Muscle of leg (tissue), 16 donors: ENCODE measurements at places on chromosomes 2 and 18.

DNA sequence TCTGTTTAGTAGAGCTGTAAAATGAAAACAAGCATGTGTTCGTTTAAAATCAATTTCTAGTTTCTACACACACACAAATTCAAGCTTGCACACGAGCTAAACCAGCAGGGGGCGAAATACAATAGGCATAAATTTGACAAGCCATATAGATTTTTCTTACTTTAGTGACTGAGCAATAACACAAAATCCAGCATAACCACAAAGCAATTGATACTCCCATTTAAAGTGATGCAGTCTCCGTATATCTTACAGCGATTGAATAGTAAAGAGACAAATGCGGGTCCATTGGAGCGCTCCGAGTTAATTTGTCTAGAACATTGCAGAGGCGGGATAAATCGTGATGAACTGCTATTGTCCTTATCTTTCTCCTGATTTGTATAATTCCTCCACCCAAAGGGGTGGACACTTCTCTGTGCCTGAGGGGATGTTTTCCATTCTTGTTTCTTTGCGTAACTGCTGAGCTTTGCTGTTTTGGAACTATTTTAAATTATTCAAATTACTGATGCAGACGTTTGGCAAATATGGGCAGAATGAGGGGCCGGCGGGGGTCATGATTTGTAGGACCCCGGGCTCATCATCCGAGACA is 1.2 kb upstream of the AFTPH start:
- DNase-seq: peak; percentile 94
- peaks cover 7% of the 10 kb centered on the region for H3K4me1 ChIP-seq
- peaks cover 2% of the 10 kb centered on the region for H3K27me3 ChIP-seq
- H3K4me3 ChIP-seq: peak overlapping the region; percentile 96
- peak overlapping the region; percentile 97 for H3K27ac ChIP-seq

GRCh38 chr2:204705243-204705932 is 160.1 kb downstream of the PARD3B start:
- DNase-seq: no peak
- no peaks in the 10 kb centered on the region for H3K36me3 ChIP-seq
- H3K27me3 ChIP-seq: no peaks in the 10 kb centered on the region
- H3K4me3 ChIP-seq: no peak overlapping the region

DNA sequence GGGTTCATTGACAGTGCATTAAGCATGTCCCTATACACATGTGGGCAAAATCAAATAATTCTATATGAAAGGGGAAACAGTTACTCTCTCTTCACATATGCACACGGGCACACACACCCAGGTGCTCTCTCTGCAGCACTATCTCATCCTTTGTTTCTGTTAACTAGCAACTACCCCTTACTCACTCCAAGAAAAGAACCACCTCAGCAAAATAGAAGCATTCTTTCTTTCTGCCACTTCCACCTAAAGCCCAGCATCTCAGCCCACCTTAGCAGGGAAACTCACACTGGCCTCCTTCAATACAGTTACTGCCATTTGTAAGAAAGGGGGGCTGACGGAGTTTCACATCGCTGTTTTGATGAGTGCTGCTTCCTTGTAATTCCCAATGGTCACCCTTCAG is 216.3 kb upstream of the ID2 start:
- no peak overlapping the region for H3K27ac ChIP-seq
- no peaks in the 10 kb centered on the region for H3K27me3 ChIP-seq
- H3K4me1 ChIP-seq: no peaks in the 10 kb centered on the region
- H3K4me3 ChIP-seq: no peak overlapping the region
- H3K36me3 ChIP-seq: no peaks in the 10 kb centered on the region

GRCh38 chr18:1292167-1292566 is 387.5 kb downstream of the ADCYAP1 start:
- no peaks in the 10 kb centered on the region for H3K27me3 ChIP-seq
- H3K36me3 ChIP-seq: no peaks in the 10 kb centered on the region

GRCh38 chr2:191601060-191601459 is 76.9 kb upstream of the NABP1 start:
- no peaks in the 10 kb centered on the region for H3K27me3 ChIP-seq
- no peak for DNase-seq
- H3K36me3 ChIP-seq: no peaks in the 10 kb centered on the region
- H3K4me1 ChIP-seq: no peaks in the 10 kb centered on the region
- H3K27ac ChIP-seq: no peak overlapping the region

- H3K36me3 ChIP-seq: no peaks in the 10 kb centered on the region
- no peak overlapping the region for H3K4me3 ChIP-seq
- peaks cover 4% of the 10 kb centered on the region for H3K4me1 ChIP-seq
- no peaks in the 10 kb centered on the region for H3K27me3 ChIP-seq
Measured at GRCh38 chr18:62771494-62772270, 56.3 kb downstream of the PHLPP1 start.

DNA sequence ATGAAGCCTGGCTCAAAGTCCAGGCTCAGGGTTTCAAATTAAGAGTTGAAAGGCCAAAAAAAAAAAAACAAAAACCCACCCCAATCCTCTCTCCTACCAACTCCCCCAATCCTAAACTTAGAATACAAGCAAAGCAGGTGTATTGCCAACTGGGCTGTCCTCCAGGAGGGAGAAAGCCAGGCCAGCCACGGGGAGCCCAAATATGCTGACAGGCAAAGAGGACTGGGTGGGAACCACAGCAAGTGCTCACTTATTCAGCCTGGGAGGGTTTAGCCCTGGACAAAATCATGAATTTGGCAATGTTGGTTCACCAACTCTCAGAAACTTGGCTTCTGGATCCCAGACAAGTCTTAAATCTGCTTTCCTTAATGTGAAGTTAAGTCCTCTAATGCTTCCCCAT is 36.5 kb downstream of the GKN2 start:
- peaks cover 3% of the 10 kb centered on the region for H3K27me3 ChIP-seq
- DNase-seq: no peak
- H3K4me3 ChIP-seq: no peak overlapping the region
- no peak overlapping the region for H3K27ac ChIP-seq

- no peaks in the 10 kb centered on the region for H3K27me3 ChIP-seq
- no peak for DNase-seq
- no peak overlapping the region for H3K4me3 ChIP-seq
- H3K4me1 ChIP-seq: peaks cover 7% of the 10 kb centered on the region
Measured at GRCh38 chr2:191180713-191181112, 29.9 kb upstream of the STAT4 start.

- peak overlapping the region; percentile 58 for H3K4me3 ChIP-seq
- no peak overlapping the region for H3K27ac ChIP-seq
- H3K36me3 ChIP-seq: no peaks in the 10 kb centered on the region
- peaks cover 10% of the 10 kb centered on the region for H3K4me1 ChIP-seq
Measured at GRCh38 chr2:200586644-200586975, 796 bp downstream of the AOX1 start.

DNA sequence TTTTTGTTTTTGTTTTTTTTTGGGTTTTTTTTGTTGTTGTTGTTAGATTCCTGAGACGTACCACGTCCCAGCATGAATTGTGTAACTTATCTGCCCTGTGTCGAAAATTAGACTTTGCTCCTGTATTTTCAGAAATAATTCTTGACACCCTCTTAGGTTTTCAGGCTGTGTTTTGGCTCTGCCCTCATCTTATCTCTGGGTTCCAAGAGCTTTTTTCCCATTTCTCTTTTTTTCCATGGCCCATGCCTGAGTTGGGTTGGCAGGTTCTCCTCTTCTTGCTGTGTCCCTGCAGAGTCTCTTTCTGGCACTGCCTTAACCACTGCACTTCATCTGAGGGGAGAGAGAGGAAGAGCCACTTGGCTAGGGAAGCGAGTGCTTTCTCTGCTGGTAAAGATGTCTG is 42.4 kb downstream of the CTIF start:
- H3K27me3 ChIP-seq: no peaks in the 10 kb centered on the region

DNA sequence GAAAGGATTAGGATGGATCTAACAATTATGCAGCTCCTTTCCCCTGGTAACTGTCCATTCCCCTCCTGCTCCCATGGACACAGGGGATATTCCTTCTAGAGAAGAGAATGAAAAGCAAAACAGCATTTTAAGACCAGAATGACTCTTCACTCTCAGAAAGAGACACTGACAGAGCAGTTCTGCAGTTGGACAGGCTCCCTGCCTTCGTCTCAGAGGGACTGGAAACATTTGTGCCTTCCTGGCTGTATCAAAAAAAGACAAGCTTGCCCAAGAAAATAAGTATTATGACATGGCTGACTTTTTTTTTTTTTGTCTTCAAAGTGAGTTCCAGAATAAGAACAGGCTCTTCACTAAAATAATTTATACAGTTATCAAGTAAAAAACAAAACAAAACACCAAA is 9.5 kb downstream of the PID1 start:
- H3K27ac ChIP-seq: no peak overlapping the region
- H3K4me3 ChIP-seq: no peak overlapping the region
- DNase-seq: no peak

DNA sequence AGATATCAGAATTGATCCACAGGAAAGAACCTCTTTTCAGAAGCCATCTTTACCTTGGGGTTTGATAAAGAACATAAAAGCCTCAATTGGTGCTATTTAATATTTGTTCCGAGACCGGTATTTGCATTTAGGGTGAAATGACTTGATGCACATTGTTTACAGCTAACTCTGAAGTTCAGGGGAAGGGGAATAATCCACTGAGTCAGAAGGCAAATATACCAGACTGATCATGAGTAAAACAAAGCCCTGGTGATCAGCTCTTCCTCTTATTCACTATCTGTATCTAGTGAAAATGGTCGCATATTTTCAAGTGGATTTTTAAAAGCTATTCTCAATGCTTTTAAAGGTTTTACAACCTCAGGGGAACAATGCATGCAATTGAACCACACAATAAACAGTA is 53.0 kb upstream of the ATP8B1 start:
- DNase-seq: no peak
- H3K27ac ChIP-seq: no peak overlapping the region
- H3K36me3 ChIP-seq: no peaks in the 10 kb centered on the region
- H3K4me3 ChIP-seq: no peak overlapping the region
- H3K27me3 ChIP-seq: no peaks in the 10 kb centered on the region

GRCh38 chr2:29025711-29026110 is 44.6 kb downstream of the TOGARAM2 start:
- DNase-seq: no peak
- no peaks in the 10 kb centered on the region for H3K36me3 ChIP-seq
- H3K4me1 ChIP-seq: peaks cover 10% of the 10 kb centered on the region
- no peak overlapping the region for H3K27ac ChIP-seq
- no peak overlapping the region for H3K4me3 ChIP-seq

DNA sequence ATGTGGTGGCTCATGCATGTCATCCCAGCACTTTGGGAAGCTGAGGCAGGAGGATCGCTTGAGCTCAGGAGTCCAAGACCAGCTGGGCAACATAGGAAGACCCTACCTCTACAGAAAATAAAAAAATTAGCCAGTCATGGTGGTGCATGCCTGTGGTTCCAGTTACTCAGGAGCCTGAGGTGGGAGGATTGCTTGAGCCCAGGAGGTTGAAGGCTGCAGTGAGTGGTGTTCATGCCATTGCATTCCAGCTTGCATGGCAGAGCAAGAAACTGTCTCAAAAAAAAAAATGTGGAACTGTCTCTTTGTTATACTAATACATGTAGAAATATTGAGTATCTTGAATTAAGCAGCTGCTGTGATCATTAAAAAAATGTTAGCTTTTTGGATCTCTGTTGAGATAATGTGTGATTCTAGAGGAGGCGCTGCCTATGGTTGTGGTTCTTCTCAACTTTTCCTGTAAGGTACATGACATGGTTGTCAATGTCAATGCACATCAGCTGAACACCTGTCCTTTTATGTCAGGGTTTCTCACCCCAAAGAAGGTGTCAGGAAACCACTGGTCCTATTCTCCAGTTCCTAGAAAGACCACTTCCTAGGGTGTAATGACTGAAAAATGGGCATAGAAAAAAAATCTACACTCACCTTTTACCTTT is 34.7 kb upstream of the IL1RL1 start:
- no peak overlapping the region for H3K4me3 ChIP-seq
- no peaks in the 10 kb centered on the region for H3K36me3 ChIP-seq
- H3K27me3 ChIP-seq: no peaks in the 10 kb centered on the region
- no peak for DNase-seq
